Esophagus squamous epithelium (tissue), 5 donors: ENCODE measurements at places on chromosomes 2 and 18.

- no peak for DNase-seq
These were observed 198.6 kb upstream of the EPAS1 start for GRCh38 chr2:46098621-46099062.

DNA sequence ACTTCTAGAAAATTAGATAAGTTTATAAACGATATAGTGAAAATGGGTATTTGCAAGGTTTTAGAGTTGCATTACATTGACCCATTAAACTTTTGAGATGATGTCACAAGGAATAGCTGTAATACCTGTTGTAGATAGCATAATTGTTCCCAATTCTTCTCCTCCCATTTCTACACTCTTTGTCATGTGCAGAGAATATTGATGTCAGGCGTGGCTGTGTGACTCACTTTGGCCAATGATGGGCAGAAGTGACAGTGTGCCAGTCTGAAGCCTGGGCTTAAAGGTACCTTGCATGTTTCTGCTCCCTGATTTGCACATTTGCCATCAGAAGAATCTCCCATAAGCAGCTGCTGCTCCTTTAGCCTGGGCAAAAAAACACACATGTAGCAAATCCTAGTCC is 26.9 kb upstream of the CCBE1 start:
- DNase-seq, result no peak

DNA sequence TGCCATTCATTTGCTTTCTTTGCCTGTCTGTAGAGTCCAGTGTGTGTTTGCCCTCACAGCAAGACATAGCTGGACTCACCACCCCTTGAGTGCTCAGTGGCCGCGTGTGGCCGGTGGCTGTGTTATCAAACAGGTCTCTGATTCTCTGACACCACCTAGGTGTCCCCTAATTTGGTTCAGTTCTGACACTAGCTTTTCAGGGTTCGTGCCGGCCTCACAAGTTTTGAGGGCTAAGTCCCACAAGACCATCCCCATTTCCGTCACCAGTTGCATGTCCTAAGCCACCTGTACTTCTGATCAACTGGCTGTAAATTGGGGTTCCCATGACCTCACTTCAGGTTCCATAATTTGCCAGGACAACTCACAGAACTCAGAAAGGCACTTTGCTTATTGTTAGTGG is 23.5 kb downstream of the NCK2 start:
- no peak for DNase-seq

DNA sequence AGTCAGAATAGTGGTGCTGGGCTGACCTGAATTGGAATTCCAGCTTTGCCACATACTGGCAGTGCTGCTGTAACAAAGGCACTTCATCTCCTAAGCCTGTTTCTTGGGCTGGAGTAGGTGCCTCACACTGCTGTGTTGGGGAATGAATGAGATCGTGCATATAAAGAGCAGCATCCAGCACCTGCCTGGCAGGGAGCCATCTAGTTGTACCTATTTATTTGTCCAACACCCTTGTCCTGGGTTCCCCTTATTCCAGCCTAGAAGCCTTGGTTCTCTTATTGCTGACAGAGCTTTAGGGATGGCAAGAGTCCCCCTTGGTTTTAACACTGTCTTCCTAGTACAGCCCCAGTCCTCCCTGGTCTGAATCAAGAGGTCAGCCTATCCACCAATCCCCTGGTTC is 275.3 kb upstream of the RAB12 start:
- no peak for DNase-seq

GRCh38 chr2:215644233-215644897 is 208.5 kb upstream of the FN1 start:
- no peak for DNase-seq

DNA sequence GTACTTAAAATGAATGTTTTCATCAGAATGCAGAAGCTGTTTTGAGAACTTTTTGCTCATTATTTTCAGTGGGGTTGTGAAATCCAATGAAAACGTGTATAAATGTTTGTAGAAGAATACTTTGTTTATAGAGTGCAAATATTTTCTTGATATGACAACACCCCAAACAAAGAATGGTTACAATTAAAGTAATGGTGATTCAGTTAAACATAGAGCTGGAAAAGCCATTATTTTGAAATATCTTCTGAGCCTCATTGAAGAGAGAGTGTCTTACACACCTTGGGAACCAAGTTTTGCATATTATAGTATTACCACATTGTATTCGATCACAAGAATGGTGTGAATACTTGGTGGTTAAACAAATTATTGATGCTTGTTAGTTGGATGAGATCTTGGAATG is 48.7 kb downstream of the SPTBN1 start:
- no peak for DNase-seq

DNA sequence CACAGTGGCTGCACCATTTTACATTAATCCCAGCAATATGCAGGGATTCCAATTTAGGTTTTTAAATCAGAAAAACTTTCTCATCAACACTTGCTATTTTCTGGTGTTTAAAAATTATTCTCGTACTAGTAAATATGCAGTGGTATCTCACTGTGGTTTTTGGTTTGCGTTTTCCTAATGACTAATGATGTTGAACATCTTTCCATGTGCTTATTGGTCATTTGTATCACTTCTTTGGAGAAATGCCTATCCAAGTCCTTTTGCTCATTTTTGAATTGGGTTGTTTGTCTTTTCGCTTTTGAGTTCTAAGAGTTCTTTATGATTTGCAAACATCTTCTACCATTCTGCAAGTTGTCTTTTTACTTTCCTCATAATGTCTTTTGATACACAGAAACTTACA is 62.1 kb upstream of the TCF7L1 start:
- no peak for DNase-seq

- DNase-seq, result no peak
These were observed 40.8 kb upstream of the CYP1B1 start for GRCh38 chr2:38116762-38117161.

DNA sequence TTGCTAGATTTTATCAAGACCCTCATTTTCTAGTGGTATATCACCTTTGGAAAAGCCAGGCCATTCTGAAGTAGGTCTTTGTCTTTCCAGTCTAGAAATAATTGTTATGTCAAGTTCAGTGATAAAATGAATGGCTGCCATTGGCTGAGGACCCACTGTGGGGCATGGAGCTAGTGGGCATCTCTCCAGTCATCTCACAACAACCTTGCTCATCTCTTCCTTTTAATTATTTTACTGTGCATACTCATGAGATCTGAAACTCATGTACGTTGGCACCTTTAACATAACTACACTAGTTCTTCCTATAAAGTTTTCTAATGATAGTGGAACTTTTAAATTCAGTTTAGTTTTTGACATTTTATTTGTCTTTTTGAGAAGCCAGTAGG is 240.9 kb downstream of the SLC8A1 start:
- no peak for DNase-seq
